Motor neuron (in vitro differentiated cells): ENCODE measurements at places on chromosomes 16 and 17. TPM values are rescaled to one million over a fixed set of nuclear protein-coding genes. Genes with fewer than 3 reads are reported as not detected.
A peak's percentile ranks its signal among the peaks of the same experiment; 100 is the strongest.

DNA sequence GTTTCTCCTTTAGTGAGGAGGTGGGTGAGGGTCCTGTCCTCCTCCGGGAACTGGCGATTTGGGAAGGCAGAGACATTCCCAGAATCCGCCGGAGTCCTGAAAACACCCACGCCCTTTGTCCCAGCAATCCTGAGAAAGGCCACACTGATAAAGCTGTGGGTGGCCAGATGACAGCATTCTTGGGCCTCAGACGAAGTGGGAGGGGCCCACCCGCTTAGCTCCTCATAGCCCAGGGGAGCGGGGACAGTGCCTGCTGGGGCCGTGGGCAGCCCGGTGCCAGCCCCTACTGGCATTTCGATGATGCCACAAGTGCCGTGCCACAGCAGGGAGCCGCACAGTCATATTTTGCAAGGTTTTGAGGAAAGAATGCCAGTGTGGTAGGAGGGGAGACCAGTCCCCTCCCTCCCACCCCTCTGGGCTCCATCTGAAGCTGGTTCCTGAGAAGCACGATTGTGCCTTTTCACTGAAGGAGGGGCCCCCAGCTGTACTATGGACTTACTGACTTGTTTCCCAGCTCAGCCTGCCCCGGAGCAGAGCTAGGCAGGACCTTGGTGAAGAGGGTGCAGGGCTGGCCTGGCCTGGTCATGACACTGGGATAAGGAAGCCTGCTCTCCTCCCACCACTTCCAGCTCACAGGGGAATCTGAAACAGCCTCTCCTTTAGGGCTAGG, 20.9 kb upstream of the MPRIP start:
- peak; percentile 74 for ATAC-seq

GRCh38 chr16:69410219-69410990, 14.0 kb upstream of the CYB5B start:
- ATAC-seq: no peak

- no peak for ATAC-seq
Observed at GRCh38 chr16:27248036-27248435, 20.5 kb downstream of the NSMCE1 start.

- no peak for ATAC-seq
Observed at GRCh38 chr16:11742093-11742535, 543 bp downstream of the TXNDC11 start.

GRCh38 chr17:75876938-75877751, 1.2 kb downstream of the TRIM47 start:
- ATAC-seq: peak; percentile 2

- no peak for ATAC-seq
Observed at GRCh38 chr16:30115238-30115637, 1.9 kb upstream of the GDPD3 start.

GRCh38 chr16:77238593-77238992, 39.4 kb downstream of the SYCE1L start:
- ATAC-seq: no peak

DNA sequence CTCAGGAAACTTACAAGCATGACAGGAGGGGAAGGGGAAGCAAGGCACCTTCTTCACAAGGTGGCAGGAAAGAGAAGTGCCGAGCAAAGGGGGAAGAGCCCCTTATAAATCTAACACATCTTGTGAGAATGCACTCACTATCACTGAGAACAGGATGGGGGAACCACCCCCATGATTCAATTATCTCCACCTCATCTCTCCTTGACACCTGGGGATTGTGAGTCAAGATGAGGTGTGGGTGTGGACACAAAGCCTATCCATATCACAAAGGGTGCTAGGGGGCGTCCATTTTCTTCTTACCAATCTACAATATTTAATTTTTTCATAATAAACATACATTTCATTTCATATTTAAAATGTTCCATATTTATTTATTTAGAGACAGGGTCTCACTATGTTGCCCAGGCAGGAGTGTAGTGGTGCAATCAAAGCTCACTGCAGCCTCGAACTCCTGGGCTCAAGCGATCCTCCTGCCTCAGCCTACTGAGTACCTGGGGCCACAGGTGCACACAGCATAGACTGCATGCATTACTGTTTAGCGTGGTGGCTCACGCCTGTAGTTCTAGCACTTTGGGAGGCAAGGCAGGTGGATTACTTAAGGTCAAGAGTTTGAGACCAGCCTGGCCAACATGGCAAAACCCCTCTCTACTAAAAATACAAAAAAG, 26.5 kb upstream of the FAAP100 start:
- no peak for ATAC-seq

GRCh38 chr16:86363057-86363490, 147.3 kb upstream of the FOXF1 start:
- no peak for ATAC-seq

GRCh38 chr17:42669977-42670788, 6.6 kb downstream of the PLEKHH3 start:
- ATAC-seq: peak; percentile 48

GRCh38 chr17:33982909-33983308, 272.2 kb upstream of the CCL2 start:
- no peak for ATAC-seq

DNA sequence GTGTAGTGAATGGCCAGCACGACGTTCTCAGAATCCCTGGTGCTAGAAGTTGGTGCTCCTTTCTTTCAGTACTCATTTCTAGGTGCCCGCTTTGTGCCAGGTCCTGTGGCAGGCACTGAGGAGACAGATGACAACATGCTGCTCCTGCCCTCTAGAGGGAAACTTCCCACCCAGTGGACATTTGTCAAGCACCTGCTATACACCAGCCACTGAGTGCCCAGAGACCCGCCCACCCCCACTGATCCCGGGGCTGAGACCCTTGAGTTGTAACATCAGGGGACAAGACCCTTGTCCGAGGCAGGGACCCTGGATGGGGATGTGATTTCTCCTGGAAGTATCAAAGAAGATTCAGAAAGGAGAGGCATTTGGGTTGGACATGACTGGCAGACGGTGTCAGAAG, 25.1 kb downstream of the UNC13D start:
- ATAC-seq: no peak

GRCh38 chr16:424033-424622, 1.3 kb upstream of the RAB11FIP3 start:
- peak; percentile 18 for ATAC-seq

- no peak for ATAC-seq
Observed at GRCh38 chr17:79574656-79575055, 36.2 kb downstream of the RBFOX3 start.

- no peak for ATAC-seq
Observed at GRCh38 chr16:12231666-12232065, 255.1 kb downstream of the SNX29 start.

DNA sequence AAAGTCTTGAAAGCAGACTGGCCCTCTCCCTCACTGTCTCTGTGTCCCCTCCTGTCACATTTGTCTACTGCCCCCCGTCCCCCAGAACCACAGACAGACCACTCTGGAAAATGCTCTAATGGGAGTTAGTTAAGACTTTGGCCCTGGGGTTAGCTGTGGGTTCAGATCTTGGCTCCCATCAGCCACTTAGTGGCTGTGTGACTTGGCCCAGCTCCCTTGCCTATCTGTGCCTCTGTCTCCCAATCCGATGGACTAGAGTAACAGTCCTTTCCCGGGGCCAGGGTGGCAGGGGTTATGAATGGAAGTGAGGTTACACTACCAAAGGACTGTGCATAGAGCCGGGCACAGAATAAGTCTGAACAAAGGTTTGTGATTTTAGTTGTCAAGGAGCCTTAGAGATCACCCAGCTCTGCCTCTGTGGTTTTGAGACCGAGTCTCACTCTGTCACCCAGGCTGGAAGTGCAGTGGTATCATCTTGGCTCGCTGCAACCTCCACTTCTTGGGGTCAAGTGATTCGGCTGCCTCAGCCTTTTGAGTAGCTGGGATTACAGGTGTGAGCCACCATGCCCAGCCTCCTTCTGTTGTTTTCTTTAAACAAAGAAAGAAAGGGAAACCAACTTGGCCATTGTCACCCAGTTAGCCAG, 23.7 kb downstream of the PPL start:
- ATAC-seq: no peak

DNA sequence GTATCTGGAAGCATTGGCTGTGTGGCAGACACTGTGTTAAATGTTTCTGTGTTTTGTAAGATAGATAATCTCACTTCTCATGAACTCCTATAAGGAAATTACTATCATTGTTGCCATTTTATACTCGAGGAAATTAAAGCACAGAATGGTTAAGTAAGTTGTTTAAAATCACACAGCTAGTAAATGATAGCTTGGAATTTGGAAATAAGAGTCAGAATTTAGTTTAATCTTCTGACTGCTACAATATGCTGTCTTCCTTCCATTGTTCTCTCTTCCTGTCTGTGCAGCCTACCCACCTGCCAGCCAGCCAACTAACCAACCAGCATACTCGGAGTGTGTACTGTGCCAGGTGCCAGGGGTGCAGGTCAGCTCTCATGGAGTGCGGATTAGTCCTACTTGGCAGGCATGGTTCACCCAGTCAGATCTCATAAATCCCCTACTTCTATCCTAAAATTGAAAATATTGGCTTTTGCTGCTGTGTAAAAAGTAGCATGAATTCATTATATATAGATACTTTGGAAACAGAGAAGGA, 79.9 kb upstream of the LGALS9 start:
- no peak for ATAC-seq

DNA sequence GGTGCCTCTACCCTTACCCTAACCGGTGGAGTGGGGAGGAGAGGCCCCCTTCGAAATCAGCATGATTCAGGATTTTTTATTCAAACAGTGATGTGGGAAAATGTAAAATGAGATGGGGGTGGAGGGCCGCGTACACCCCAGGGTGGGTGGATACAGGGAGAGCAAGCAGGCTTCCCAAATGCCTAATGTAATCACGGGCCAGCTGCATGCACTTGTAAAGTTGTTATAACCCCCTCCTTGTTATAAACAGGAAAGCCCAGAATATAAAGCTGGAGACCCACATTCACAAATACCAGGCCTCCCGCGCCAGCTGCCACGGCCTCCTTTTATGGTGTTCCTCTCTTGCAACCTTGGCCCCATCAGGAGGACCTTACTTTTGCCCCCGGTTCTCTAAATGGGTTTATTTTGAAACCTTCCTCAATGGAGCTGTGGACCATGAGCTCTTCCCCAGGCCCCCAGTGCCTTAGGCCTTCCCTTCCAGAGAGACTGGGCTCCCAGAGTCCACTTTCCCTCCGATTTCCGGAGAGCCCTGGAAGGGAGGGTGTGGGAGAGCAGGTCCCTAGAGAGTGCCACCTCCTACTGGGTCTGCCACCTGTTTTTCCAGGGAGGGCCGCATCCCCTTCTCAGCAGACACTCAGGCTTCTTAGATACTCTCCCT, 906 bp upstream of the FOXL1 start:
- no peak for ATAC-seq

GRCh38 chr17:42111871-42112551, 503 bp downstream of the DHX58 start:
- peak; percentile 65 for ATAC-seq

GRCh38 chr17:80006339-80006720, 29.3 kb downstream of the TBC1D16 start:
- ATAC-seq: no peak

GRCh38 chr16:68229431-68230175, 6.3 kb downstream of the ESRP2 start:
- ATAC-seq: no peak

GRCh38 chr17:51355441-51356410, 95.4 kb downstream of the UTP18 start:
- peak; percentile 85 for ATAC-seq

DNA sequence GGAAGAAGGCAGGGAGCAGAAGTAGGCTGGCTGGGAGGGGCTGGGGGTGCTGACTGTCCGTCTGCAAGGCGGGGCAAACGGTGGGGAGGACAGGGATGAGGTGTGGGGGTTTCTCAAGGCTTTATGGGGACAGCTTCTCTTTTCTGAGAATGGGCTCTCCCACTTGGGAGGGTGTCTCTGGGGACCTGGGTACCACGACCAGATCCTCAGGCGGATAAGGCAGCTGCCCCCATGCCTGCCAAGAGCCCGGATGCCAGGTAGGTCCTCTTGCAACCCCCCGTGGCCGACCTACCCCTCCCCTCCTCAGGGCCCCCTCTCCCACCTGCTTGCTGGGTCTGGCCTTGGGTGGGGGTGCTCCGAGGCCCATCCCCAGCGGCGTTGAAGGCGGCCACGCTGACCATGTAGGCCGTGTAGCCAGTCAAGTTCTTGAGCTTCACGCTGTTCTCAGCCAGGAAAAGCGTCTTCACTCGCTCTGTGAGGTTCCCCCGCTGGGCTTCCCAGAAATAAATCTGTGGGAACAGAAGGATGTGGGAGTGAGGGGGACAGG, 56.4 kb upstream of the CDC42EP4 start:
- ATAC-seq: no peak

GRCh38 chr16:26493751-26494150, 573.0 kb upstream of the C16orf82 start:
- ATAC-seq: no peak

DNA sequence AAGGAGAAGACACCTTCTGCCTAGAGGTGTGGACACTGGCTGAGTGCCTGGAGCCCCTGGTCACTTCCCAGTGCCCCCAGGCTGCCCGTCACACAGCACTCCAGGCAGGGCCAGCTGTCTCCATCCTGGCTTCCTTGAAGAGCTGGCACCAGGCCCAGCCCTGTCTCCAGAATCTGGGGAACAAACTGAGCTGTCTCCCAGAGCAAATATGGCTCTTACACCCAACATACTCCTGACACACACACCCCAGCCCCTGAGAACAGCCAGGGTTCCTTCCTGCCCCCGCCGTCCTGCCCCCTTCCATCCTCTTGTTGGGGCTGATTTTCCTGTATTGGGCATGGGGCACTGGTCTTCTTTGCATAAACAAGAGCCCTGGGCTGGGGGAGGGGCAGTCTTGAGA, 9.1 kb downstream of the NHERF1 start:
- no peak for ATAC-seq

CASKIN1 gene
- total RNA-seq: 3.7 and 3.8 TPM in 2 replicates

ALDOC gene
- total RNA-seq: 20.9 and 25.6 TPM in 2 replicates

UBTF gene
- total RNA-seq: 83.4 and 94.0 TPM in 2 replicates

OR1F1 gene
- 0.79 and 0.84 TPM in 2 replicates for total RNA-seq

ZNF624 gene
- 5.2 and 5.9 TPM in 2 replicates for total RNA-seq

STAC2 gene
- 1.7 TPM in 2 replicates for total RNA-seq
